BE2C (cell line): ENCODE measurements at places on chromosomes 4 and X.

DNA sequence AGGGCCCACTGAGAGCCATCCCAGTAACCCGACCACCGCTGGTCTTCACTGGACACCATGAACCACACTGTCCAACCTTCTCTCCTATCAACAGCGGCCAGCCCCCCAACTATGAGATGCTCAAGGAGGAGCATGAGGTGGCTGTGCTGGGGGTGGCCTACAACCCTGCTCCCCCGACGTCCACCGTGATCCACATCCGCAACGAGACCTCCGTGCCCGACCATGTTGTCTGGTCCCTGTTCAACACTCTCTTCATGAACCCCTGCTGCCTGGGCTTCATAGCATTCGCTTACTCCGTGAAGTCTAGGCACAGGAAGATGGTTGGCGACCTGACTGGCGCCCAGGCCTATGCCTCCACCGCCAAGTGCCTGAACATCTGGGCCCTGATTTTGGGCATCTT is 423.8 kb upstream of the EPHA5 start:
- DNase-seq = no peak

- DNase-seq = no peak
These were observed 17.3 kb upstream of the CWH43 start for GRCh38 chr4:48968814-48969213.

GRCh38 chr4:127772769-127773671 is 9.1 kb upstream of the HSPA4L start:
- DNase-seq = no peak

- no peak for DNase-seq
These were observed 29.1 kb upstream of the PLS3 start for GRCh38 chrX:115531818-115532403.

- no peak for DNase-seq
These were observed 2.5 kb upstream of the PPP2R2C start for GRCh38 chr4:6474705-6475457.

GRCh38 chrX:126550816-126551215 is 1.8 kb downstream of the DCAF12L1 start:
- no peak for DNase-seq

DNA sequence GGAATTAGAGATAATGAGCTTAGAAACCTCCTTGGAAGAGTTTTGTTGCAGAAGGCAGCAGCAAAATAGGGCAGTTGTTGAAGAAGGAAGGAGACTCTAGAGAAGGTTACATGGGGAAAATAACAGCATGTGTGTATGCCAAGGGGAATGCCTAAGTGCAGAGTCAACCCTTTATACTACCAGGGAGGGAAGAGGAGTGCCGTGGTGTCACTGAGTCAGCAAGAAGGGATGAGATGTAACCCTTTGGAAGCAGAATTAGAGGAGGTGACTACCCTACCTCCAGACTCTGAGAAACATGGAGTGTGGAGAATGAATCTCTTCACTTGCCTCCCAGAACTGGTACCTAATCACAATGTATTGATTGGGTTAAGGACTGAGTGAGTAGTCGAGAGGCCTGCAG is 6.7 kb upstream of the GABRE start:
- no peak for DNase-seq

DNA sequence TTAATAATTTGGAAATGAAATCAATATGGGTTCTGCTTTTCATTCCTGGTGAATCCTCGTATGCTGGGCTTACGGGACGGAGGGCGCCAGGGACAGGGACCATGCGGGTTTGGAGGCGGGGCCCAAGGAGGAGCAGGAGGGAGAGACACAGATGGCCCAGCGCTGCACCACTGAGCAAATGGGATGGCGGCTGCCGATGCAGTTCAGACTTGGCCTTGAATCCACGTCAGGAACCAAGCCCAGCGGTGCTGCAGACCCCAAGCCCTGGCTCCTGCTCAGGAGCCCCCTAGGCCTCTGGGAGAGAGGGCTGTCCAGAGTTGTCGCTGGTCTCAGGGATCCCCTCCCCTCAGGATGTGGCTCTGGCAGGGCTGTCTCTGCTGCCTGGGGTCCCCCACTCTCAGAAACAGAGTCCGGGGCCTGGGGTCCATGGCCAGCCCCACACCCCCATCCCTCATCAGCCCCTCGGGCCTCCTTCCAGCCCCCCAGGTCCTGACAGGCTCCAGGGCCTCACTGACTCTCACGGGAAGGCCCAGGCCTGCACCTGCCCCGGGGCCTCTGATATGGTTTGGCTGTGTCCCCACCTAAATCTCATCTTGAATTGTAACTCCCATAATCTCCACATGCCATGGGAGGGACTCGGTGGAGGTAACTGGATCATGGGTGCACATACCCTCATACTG is 75.2 kb downstream of the FAM53A start:
- DNase-seq = peak; percentile 15

DNA sequence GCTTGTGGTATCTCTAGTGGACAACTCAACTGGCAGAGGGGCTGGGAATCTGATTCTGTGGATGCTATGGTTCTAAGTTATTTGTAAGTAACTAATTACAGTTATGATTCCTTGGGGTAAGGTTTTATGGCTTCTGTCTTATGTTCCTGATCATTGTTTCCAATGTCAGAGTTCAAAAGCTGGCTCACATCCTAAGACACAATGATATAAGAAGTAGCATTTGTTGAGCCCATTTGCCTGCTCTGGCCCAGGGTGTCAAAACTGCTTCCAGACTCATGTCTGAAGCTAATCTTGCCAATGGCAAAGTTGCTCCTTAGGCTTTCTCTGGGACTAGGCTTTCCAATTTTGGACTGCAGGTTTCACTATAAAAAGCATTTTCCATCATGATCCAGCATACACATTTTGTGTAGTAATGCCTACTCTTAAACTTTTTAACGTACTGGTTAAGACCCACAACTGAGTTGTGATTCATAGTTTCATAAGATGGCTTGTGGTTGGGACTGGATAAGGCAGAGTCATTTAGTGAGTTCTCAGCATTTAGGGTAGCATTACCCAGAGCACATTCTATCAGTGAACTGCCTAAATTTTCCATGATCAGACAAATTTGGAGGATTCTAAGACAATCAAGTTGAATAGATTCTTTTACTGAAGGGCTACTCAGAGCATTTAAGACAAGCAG is 50.0 kb downstream of the CCNI start:
- DNase-seq = no peak

DNA sequence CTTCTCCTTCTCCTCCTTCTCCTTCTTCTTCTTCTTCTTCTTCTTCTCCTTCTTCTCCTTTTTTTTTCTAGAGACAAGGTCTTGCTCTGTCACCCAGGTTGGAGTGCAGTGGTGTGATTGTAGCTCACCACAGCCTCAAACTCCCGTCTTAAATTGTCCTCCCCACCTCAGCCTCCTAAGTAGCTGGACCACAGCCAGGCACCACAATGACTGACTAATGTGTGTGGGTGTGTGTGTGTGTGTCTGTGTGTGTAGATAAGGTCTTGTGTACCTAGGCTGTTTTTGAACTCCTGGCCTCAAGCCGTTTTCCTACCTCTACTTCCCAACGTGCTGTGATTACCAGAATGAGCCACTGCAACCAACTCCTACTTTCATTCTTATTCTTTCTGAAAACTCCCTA is 390.9 kb downstream of the ADAM29 start:
- DNase-seq = no peak

DNA sequence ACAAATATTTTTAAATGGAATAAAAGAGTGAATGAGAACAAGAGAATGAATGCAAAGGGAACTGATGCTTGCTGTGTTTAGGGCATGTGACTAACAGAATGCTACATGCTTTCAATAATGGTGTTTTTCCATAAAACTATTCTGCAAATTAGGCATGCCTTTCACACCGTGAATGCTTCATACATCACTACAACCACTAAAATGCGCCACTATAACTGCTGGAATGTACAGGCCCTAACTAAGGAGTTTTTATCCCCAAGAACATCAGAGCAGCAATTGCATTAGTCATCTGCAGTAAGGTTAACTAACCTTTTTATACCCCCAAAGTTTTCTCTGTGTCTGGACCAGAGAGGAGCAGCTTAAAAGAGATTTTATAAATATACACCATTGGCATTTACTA is 190.4 kb downstream of the ARAP2 start:
- no peak for DNase-seq

DNA sequence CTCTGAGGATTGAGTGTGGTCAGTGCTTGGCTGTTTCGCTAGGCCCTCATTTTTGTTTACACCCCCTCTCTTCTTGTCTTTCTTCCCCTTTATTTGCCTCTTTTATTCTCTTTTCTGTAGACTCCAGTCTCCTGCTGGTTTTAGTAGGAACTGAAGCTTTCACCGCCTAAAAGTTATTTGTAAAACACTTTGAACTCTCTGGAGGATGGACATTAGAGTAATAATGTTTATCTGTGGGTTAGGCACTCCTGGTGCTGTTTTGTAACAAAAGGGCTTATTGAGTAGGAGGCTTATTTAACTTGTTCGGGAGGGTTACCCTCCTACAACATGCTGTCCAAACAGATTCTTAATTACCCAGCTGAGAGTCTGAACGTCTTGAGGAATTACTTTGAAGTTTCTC is 1.6 kb upstream of the ARHGAP10 start:
- DNase-seq = no peak

- DNase-seq = peak; percentile 39
These were observed 604.8 kb upstream of the TECRL start for GRCh38 chr4:65014078-65014477.

DNA sequence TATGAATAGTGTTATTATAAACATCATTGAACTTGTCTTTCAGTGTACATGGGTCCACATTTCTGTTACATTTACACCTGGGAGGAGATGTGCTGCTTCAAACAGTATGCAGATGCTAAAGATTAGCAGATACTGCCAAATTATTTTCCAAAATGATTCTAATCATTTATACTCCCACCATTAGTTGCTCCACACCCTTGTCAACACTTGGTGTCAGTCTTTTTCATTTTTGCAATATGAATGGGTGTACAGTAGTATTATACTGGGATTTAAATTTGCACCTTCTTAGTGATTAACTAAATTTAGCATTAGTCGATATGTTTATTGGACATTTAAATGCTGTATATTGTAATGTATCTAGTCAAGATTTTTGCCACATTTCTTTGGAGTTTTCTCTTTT is 131.6 kb upstream of the GRID2 start:
- no peak for DNase-seq

- no peak for DNase-seq
These were observed 907.1 kb downstream of the RPA4 start for GRCh38 chrX:97790850-97791249.

- DNase-seq = no peak
These were observed 50.6 kb downstream of the PTCHD1 start for GRCh38 chrX:23385242-23385641.

- DNase-seq = peak; percentile 82
These were observed 11.2 kb upstream of the BCOR start for GRCh38 chrX:40108959-40109287.

GRCh38 chrX:107107459-107107858 is 11.2 kb downstream of the RBM41 start:
- no peak for DNase-seq

DNA sequence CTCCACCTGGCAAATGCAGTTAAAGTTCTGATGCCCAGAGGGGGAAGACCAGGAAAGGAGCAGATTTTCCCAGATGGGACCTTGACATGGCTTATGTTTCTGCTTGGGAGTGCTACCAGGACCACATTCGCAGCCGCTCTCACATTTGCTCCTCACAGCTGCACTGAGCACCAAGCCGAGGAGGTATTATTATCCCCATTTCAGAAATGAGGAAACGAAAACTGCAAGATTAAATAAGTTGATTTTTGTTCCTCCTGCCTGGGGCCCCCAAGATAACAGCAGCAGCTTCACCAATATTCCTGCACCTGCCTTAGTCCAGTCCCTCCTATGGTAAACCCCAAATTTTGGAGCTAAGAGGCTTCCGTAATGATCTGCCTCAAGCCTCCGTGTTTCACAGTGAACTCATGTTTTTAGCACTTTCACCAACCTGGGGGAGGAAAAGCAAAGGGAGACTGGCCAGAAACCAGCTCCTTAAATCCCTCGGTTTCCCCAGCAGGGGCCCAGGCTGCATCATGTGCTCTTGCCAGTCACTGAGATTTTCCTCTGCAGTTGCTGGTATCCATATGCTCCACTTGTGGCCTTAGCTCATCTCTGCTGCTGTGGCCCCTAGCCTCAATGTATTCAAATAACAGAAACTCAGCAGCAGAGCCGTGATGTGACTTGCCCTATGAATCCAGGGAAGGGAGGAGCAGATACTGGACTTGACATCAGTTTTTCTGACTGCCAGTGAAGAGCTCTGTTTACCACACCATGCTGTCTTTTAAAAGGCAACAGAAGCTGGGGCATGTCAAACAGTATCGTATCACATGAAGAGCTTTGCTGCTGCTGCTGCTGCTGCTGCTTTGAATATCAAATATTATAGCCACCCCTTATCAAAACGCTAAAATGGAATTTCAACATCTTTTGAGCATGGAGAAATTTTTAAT is 95.5 kb upstream of the KLHL13 start:
- no peak for DNase-seq

- no peak for DNase-seq
These were observed 90.3 kb downstream of the ARX start for GRCh38 chrX:24925430-24925829.

DNA sequence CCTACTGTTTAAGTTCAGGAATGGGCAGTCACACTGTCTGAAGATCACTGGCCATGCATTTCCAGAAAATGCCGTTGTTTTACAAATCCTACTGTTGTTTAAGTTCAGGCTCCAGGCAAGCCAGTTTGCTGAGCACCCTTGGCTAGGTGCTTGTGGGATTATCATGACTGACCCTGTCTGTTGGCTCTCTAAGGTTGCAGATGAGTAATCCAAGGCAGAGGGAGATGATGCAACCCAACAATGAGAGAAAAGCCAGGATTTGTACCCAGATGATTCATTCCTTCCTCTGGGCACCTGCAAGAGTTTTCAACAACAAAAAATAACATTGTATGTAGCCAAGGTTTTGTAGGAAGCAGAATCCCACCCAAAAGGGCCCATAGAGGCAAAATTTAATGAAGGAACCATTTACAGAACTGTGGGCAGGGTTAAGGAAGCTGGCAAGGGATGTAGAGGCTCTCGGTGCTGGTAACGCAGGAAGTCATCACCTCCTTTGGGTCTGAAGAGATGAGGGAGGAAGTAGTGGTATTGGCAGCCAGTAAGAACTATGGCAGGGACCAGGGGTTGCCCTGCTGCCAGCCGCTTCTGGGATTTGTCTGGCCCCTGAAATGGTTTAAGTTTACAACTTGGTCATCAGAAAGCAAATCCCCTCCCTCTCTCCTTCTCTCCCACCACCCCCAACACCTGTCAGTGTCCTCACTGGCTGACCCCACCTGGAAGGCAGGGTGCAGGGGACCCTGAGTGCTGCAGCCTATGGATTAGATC is 54.8 kb downstream of the MSX1 start:
- no peak for DNase-seq

DNA sequence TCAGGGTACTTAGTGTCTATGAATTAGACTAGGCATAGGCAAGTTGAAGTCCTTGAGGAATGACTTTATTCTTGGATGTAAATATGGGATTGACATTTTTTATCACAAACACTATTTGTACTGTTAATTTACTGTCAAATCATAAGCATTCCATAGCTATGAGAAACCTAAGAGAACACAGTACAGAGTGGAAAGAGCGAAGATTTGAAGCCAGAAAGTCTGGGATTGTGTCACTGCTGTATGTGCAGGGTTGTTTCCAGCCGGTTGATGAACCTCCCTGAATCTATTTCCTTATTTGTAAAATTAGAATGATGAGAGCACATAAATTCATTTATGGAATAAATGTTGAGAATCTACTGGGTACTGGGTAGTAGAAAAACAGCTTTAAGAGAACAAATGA is 14.4 kb upstream of the KLHL5 start:
- DNase-seq = no peak
